ENCODE measurements at places on chromosomes 4 and X.

DNA sequence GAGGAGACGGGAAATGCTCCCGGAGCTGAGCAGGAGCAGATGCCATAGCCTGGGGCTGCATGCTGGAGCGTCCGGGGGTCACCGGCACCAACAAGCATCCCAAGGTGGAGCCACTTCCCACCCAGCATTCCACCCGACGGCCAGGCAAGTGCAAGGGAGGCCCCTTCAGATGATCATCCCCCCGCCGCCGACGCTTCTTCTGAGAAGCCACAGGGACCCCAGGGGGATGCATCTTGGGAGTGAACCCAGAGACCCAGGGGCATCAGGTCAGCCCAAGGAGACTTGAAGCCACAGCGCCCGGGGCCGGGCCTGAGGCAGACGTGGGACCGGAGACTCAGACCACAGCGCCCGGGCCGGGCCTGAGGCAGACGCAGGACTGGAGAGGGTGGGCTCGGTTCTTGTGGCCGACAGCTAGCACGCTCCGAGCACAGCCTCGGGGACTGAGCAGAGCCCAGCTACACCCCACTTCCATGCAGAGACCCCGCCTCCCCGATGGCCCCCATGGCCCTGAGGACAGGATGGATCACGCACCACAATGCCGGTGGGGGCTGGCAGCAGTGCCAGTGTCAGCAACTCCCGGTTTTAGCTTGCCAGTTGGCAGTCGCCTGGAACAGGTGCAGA is 33.0 kb upstream of the CPLX1 start:
- no peak for DNase-seq

- DNase-seq, result no peak
These were observed 689.2 kb upstream of the SLIT2 start for GRCh38 chr4:19562456-19562855.

DNA sequence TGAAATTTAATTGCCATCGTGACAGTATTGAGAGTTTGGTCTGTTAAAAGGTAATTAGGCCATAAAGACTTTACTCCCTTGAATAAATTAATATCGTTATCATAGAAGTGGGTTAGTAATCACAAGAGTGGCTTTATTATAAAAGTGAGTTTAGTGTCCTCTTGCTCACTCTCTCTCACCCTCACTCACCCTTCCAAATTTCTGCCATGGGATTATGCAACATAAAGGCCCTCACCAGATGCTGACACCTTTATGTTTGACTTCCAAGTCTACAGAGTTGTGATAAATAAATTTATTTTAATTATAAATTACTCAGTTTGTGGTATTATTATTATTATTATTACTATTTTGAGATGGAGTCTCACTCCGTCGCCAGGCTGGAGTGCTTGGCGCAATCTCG is 1070.8 kb downstream of the PCDH18 start:
- DNase-seq, result no peak

DNA sequence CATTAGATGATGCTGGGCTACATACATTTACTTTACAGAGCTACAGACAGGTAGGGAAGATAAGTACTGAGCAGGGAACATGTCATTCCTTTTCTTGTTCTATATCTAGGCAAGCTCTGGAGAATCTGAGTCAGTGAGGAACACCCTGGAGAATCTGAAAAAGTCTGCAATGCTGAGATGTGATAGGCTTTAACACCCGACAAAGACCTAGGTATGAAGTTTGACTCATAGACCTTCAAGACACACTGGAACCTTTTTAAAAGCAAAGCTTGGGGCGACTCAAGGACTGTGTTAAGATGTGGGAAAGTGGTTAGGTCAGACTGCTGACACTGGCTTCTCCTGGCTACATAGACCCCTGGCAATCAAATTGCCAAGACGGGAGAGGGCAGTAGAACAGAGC is 42.8 kb downstream of the OSTC start:
- no peak for DNase-seq

GRCh38 chrX:126820700-126821420 is 1.3 kb downstream of the PRR32 start:
- no peak for DNase-seq

- DNase-seq, result no peak
These were observed 105.2 kb downstream of the RBM47 start for GRCh38 chr4:40524366-40525041.

- DNase-seq, result no peak
These were observed 115.0 kb upstream of the ETNPPL start for GRCh38 chr4:108877821-108878220.

DNA sequence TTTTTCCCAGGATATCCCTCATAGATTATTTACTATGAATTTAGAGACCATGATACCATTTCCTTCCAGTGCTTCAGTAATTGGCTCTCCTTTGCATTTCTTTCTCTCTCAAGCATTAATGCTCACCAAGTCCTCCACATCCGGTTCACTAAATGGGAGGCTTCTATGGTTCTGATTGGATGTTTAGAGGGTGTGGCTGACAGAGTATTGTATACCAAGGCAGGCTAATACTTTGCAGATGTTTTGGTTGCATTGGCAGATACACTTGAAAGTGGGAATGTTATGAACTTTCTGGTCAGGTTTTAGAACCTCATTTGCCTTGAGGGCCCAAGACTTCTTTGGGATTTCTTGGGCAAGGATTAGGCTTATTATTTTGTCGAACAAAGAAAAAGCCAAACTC is 24.2 kb downstream of the CBLL2 start:
- no peak for DNase-seq

DNA sequence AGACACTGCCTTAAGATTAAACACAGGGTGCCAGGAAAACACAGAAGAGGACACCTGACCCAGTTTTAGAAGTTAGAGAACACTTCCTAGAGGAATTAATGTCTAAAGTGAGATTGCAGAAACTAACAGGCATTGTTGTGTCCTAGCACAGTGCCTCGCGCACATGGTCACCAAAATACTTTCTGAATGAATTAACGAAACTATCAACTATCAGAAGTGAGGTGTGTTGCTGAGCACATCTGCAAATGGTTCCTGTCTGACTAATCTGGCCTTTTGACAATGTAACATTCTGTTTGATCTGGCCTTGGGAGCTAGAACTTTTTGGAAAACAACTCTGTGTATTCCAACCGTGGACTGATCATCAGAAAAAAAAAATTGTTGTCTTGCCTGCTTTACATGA is 556.8 kb upstream of the LCORL start:
- no peak for DNase-seq

DNA sequence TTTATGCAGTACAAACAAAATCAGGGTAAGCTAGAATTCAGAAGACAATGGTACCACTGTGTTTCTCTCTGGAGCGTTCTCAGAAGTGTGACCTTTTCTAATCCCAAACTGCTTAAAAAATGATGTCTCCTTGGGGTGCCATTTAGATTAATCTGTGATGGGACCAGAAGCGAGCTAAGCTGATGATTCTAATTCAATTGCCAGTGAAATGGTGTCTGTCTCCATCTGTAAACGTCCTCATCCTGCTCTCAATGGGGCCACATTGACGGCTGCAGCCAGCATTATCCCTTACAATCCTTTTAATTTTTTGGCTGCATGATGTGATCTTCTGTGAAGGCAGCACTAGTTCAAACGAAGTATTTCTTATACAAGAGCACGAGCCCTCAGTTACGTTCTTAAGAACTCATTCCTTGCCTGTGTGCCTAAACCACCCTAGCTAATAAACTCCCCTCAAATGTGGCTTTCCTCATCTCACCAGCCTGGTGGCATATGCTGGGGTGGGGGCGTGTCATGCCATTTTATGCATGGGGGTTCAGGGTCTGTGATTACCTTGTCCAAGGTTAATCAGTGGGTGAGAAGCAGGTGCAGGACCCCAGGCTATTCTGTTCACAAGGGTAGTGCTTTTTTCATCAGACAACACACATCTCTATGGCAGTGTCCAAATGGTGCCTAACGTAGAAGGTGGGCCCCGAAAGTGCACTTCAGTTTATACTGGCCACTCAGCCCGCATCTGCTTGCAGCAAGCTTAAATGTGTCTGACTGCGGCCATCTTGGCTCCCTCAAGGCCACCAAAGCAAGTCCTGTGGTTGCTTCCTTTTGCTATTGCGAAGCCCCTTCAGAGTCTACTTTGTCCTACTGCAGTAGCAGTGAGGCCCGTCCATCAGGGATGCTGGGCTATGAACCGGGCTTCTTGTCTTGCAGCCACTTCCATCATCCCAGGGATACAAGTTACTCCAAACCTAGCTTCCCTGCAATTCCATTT is 45.7 kb upstream of the SLC2A9 start:
- DNase-seq, result no peak

GRCh38 chrX:64265265-64265664 is 34.9 kb upstream of the ASB12 start:
- DNase-seq, result no peak

DNA sequence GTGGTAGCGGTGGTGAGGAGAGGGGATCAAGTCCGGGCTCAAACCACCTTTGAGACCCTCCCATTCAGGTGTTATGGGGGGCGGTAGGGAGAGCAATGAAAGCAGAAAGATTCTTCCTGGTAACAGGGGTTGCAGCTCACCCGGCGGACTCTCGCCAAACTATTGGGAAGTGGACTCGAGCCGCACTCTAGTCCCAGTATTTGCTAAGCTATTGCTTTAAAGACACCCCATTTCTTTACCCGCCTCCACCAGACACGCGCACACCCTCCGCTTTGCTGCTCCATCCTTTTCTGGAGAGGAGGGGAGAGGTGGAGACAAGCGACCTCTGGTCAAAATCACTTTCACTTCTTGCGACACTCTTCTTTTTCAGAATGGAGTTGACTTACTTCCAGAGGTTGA is 625 bp upstream of the GABRA4 start:
- DNase-seq, result no peak

- DNase-seq, result no peak
These were observed 103.5 kb downstream of the UNC5C start for GRCh38 chr4:95445251-95445650.

DNA sequence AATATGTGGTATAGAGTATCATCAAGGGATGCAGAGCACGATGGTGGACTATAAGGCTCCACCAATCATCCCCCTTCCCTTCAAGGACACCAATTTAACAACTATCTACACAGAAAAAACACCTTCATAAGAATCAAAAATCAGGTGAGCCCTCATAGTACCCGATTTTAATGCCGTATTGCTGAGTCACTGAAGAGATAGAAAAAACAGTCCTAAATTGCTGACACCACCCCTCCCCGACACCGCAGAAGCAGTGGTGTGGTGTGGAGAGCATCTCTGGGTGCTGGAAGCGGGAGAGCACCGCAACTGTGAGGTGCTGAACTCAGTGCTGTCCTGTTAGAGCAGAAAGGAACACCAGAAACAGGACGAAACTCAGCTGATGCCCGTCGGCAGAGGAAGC is 49.3 kb downstream of the ABCB7 start:
- DNase-seq, result no peak

GRCh38 chr4:7052923-7053715 is 9.9 kb downstream of the TADA2B start:
- no peak for DNase-seq

- DNase-seq, result no peak
These were observed 60.8 kb downstream of the NPY1R start for GRCh38 chr4:163271555-163272127.

DNA sequence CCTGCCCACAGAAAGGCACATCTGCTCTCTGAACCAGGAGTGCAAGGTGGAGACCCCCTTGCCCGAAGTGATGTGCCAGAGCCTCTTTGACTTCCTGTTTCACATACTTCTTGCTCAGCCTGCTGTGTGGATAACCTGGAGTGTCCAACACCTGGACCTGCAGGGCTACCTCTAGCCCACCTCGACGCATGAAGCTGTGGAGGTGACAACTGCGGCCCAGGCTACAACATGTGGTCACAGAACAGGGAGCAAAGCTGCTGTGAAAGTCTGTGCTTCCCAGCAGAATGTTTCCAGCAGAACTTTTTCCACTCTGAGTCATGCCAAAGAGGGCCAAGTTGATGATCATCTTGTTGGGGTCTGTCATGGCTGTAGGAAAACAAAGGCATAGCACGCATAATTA is 1.5 kb downstream of the GIMD1 start:
- DNase-seq, result no peak

DNA sequence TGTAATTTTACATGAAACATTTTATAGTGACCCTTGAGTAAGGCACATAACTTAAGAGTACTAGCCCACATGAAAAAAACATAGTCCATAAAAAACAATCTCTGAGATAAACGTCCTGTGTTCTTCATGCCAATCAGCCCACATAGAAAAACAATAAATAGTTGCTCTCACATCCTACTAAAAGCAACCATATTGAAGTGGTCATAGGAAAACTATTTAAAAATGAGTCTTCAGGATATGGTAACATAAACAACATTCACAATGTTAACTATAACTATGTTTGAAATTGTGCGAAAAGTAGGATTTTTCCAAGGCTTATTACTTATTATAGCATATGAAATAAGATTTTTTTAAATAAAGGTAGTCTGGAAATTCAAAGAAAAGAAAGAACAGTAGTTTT is 77.1 kb upstream of the EPHA5 start:
- DNase-seq, result no peak

GRCh38 chr4:146521541-146522097 is at the start of gene SLC10A7:
TSS of gene SLC10A7 (minus strand) at chr4:146521940. CDS start at chr4:146521717, 223 bp downstream.
- DNase-seq, result peak; percentile 56

DNA sequence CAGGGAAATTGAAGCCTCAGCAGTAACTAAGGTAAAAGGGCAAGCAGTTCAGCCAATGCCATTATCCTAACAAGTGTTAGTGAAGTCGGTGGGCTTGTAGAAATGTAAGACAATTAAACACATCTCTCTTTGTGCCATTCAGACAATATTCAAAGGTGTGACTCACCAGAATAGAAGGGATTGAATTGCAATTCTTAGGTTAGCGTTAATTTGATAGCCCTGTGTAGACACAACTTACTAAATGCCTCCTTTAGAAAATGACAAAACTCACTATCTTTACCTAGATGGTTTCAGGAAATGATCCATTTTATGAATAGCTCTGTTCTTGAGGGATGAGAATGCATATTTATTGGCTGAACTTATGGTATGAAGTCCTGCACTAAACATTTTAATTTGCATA is 35.2 kb downstream of the RPA4 start:
- DNase-seq, result no peak

- no peak for DNase-seq
These were observed 24.6 kb downstream of the NYX start for GRCh38 chrX:41471786-41472185.

DNA sequence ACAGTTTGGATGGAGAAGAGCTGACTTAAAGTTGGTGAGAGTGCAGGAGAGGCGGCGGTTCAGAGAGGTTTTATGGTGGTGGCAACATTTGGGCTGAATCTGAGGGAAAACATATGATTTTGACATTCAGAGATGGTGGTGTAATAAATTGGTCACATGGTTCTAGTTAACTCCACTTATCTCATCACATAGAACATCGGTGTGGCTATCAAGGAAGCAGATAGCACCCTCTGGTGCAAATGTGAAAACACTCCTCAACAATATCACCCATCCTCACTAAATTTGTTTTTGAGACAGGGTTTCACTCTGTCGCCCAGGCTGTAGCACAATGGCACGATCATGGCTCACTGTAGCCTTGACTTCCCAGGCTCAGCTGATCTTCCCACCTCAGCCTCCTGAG is 28.8 kb downstream of the SUPT20HL2 start:
- no peak for DNase-seq
